ENCODE measurements at places on chromosomes 11 and 22.

DNA sequence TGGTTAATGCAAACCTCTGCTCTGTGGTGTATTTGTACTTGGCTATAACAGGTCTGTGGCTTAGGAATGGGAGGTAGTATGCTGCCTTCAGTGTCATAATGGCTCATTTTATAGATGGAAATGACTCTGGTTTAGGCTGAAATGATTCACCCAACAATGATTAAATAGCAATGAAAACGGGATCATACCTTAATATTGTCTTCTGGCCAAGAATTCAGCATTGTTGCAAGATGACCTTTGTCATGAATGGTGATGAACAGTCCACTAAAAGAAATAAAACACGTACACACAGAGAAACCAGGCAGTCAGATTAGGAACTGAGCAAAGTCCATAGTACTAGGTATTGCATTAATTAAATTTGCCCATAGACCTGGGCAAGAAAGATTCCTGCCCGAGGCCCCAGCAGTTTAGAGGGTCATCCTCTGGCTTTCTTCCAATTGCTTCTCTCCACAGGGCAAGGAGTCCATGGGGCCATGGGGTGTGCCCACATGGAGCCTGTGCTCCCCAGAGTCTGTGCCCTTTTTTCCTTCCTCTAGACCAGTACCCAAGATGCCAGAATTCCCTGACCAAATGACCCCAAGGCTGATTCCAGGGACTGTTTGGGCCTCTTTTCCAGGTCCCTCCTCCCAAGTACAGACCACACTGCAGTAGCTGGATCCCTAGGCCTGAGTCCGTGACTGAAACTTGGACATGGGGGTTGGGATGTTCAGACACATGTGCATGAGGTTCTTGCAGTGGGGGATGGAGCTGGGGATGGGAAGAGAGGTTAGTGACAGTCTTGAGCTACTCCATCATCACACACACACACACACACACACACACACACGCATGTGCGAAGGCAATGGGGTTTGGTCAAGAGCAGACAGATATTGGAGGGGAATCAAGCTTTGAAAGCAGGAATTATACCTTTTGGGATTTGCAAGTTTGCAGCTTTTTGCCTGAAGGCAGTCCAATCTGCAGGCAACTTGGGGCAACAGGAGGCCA lies 134.2 kb downstream of the CCDC81 start:
- no peak for DNase-seq

DNA sequence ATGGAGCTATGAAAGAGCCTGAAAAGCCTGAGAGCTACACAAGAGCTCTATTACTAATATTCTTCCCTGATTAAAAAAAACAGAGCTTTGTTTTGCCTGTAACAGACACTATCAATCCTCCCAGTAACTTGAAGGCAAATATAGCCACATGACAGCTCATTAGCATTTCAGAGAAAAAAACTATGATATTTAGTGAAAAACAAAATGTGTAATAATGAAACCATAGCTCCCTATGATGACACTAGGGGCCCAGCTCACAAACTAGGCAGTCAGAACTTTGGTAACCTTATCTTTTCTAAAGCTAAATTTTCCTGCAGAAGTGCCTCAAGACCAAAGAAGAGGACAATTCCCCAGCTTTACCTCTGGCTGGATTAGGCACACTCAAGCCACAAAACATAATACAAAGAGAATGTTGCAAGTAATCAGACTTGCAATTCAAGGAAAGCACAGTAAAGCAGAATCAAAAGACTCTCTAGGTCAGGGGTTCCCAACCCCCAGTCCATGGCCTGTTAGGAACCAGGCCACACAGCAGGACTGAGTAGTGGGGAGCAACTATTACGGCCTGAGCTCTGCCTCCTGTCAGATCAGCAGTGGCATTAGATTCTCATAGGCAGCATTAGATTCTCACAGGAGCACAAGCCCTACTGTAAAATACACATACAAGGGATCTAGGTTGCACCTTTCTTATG lies 53.3 kb downstream of the MRTFA start:
- peak; percentile 54 for DNase-seq

- DNase-seq = no peak
These were observed 128.5 kb downstream of the MIAT start for GRCh38 chr22:26785932-26786331.

GRCh38 chr22:20803696-20804324 lies 29.9 kb downstream of the SERPIND1 start:
- DNase-seq = peak; percentile 38

DNA sequence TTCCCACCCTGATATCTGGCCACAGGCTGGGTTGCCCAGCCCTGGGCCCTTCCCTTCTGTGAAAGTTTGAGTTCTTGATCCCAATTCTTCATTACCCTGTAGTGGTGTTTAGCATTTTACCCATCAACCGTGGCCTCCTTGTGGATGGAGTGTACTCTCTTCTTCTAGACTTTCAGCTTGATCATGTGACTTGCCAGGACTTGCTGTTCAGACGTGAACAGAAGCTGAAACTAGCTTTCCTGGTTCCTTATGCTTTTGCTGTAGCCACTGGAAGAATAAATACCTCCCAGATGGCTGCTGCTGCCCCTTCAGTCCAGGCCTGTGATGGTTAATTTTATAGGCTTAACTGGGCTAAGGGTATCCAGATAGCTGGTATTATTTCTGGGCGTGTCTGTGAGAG lies 32.7 kb upstream of the DAGLA start:
- DNase-seq = no peak

DNA sequence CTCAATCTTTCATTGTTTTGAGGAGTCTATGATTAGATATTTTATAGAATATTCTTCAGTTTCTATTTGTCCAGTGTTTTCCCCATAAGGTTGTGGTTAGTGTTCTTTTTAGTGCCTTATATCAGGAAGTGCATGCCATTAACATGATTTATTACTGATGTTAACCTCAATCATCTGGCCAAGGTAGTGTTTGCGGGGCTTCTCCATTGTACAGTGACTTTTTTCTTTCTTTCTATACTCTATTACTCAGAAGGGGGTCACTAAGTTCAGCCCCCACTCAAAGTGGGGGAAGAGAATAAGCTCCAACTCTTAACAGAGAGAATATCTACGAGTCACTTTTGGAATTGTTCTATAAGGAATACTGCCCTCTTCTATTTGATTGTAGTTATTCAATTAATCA lies 415.8 kb downstream of the DYNC2H1 start:
- no peak for DNase-seq

DNA sequence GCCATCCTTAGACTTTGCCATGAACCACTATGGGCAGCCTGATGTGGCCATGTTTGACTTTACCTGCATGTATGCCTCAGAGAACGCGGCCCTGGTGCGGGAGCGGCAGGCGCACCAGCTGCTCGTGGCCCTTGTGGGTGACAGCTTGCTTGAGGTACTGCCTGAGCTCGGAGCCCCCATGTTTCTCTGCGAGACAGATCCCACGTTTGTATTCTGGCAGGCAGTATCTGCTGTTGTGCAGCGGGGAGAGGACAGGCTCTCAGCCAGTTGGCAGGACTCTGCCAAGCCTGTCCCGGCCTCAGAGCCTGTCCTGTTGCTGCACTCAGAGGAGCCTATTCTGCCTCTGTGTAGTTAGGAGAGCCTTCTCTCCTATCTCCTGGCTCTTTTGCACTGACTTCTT lies 109.9 kb downstream of the MICAL2 start:
- no peak for DNase-seq

- DNase-seq = no peak
These were observed 28.8 kb downstream of the CSTF3 start for GRCh38 chr11:33132510-33132909.

DNA sequence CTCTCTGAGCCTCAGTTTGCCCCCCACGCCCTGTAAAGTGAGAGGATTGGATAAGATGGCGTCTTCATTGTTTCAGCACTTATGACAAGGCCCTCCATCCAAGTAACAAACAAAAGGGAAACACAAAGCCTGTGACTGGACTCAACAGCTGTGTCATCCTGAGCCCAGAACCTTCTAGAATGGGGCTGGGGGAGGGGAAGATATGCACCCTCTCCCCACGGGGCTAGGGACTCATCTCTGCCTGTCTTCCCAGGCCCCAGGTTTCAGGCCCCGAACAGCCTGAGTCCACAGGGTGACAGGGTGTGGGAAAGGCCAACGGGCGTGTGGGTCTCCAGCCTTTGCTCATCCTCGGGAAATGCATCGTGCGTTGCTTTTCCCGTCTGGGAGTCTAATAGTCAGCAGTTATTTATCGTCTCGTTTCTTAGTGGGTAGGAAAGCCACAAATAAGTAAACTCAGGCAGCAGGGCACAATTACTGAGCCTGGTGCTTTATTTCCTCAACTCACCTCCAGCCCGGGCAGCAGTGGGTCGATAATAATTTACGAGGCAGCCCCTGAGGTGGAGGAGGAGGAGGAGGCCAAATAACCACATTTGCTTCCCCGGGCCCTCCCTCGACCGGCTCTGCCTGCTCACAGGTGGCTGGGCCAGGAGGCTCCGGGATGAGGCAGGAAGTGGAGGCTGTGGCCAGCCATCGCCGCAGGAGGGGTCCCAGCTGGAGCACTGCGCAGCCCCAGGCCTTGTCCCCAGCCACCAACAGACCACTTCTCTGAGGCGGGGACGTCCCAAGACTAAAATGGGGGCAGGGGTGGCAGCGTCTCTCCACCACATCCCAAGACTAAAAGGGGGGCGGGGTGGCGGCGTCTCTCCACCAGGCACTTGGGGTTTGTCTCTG lies 54.4 kb downstream of the FLRT1 start:
- DNase-seq = no peak

DNA sequence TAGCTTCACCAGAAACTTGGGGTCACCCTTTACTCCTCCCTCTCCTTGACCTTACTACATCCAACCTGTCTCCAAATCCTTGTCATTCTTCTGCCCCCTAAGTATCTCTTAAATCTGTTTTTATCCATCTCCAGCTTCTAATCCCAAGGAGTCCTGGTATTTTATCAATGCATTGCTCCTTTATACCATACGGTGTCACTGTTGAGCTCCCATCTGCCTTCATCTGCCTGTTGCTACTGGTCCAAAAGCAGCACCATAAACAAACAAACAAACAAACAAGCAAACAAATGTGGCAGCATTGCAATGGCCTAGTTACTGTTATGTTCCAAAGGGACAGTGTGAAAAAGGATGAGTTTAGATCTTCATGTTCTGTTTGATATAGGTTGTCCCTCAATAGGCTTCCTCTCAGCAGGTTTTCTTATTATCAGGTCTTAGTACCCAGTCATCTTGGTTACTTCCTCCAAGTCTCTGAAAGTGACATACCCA lies 34.2 kb downstream of the DNHD1 start:
- peak; percentile 53 for DNase-seq

DNA sequence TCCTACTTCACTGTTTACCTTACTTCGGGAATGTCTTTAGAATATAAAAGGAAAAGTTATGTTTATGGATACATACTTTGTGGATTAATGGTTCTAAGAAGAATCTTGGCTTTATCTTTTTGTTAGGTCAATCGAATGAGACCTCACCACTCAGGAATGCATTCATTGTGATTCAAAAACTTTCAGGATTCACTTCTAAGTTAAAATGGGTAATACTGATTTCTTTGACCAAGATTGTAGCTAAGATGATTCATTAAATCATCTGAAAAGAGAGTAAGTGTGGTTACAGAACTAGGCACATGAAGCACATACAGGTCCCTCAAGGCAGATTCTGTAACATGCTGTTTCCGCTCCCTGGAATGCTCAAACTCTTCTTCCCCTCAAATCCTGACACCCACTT lies 716.4 kb downstream of the KCNA4 start:
- no peak for DNase-seq

GRCh38 chr22:24731761-24732160 lies 42.8 kb downstream of the PIWIL3 start:
- no peak for DNase-seq

DNA sequence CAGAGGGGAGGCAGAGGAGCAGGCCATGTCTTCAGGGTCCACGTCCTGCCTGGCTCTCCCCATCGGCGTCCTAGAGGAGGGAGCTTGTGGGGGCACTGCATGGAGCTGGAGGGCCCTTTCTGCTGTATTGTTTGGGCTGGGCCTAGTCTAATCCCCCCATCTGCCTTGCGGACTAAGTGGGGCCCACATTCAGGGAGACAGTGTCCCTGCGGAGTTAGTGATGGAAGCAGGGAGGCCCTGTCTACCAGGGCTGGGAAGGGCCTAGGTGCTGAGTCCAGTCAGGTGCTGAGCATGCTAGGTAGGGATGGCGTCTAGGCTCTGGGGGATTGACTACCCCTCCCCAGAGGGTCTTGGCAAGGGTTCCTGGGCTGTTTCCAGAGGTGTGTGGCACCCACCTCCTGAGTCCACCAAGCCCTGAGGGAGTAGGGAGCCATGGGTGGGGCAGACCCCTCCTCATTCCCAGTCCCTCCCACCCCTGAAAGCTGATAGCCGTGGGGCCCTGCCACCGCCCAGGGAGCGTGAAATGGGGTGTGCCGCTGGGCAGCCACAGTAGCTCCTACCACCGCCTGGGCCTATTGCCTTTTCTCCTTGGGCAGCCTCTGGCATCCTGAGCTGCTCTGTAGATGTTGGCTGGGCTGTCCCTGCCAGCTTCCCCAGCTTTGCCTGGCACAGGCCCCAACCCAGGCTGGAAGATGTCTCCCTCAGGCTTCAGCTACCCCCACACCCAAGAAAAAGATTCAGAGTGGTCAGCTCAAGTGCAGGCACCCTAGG lies 1.9 kb upstream of the POLD4 start:
- DNase-seq = peak; percentile 5

- DNase-seq = no peak
These were observed 1.1 kb upstream of the APOBEC3H start for GRCh38 chr22:39095971-39096370.

GRCh38 chr11:41382927-41383326 lies 76.5 kb downstream of the LRRC4C start:
- no peak for DNase-seq

DNA sequence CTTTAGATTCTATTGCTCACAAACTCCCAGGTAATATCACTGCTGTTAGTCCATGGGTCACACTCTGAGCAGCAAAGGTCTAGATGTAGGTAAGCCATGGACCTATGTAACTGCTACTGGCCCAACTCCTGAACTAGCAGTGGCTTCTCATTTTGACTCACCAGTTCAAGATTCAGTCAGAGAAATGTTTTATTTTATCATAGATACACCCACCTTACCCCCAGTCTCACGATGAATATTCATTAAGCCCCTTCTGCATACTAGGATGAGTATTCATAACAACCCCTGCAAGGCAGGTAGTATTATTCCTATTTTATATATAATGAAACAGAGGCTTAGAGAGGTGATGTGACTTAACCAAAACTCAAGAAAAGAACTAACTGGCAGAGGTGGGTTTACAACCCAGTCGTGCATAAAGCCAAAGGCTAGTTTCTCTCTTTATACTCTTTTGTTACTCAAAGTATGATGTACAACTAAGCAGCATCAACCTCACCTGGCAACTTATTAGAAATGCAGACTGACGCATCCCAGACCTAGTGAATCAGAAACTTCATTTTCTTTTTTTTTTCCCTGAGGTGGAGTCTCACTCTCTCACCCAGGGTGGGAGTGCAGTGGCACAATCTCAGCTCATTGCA lies 957.6 kb upstream of the CCDC90B start:
- no peak for DNase-seq

All from GM10248 (cell line).